ENCODE measurements at places on chromosomes 4 and X.

DNA sequence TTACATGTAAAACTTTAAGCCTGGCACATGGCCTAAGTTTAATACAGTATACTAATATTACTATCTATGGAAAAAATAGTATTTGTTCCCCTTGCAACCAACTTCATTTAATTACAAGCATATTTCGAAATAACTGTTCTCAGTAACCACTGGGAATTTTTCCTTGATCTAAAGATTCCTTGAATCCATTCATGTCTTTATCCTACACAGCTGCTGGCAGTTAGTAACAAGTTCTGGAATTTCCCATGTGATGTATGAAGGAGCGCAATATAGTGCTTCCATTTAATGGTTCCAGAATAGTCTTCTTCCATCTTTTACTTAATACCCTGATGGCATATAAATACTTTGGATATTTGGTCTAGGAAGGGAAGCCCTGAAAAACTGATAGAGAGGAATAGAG lies 136.5 kb downstream of the AASDH start:
- DNase-seq, result no peak

DNA sequence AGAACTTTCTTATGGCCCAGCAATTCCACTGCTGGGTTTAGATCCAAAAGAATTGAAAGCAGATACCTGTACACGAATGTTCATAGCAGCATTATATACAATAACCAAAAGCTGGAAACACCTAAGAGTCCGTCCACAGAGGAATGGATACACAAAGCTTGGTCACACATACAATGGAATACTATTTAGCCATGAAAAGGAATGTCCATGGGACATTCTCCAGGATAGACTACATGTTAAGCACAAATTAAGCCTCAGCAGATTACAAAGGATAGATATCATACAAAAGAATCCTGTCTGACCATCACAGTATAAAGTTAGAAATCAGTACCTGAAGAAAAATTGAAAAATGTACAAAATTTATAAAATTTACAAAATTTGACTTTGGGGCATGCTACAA lies 12.7 kb upstream of the MAEA start:
- DNase-seq, result no peak

DNA sequence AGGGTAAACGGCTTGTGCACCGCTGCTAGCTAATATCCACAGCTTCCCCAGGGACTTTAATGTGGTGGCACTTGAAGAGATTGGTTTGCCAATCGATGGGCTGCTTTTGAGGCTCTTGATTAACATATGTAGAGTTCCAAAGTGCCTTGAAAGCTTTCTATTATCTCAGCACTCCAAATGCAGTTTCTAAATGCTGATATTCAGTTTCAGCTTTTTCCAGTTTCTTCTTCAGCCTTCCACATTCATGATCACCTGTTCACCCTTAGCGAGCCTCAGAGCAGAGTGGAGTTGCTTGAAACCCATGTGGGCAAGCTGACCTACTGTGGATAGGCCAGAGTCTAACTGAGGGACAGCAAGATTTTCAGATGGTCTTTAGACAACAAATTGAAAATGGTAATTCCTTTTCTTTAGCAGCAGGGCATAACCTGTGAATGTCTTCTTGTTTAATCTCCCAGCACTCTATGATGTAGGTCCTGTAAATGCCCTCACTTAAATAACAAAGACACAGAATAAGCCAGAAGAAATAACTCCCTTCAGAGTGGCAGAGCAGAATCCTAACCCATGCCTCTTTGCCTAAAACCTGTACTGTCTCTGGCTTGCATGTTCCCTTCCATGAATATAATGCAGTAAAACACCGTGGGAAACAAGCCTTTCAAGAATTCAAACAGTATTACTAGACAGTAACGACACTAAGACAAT lies 99.8 kb downstream of the TSPAN5 start:
- no peak for DNase-seq

- DNase-seq, result no peak
Measured at GRCh38 chrX:51824061-51824460, 69.4 kb upstream of the MAGED1 start.

- DNase-seq, result no peak
Measured at GRCh38 chr4:98851806-98852205, 77.1 kb downstream of the EIF4E start.

- no peak for DNase-seq
Measured at GRCh38 chrX:148542481-148543255, 42.3 kb downstream of the AFF2 start.

DNA sequence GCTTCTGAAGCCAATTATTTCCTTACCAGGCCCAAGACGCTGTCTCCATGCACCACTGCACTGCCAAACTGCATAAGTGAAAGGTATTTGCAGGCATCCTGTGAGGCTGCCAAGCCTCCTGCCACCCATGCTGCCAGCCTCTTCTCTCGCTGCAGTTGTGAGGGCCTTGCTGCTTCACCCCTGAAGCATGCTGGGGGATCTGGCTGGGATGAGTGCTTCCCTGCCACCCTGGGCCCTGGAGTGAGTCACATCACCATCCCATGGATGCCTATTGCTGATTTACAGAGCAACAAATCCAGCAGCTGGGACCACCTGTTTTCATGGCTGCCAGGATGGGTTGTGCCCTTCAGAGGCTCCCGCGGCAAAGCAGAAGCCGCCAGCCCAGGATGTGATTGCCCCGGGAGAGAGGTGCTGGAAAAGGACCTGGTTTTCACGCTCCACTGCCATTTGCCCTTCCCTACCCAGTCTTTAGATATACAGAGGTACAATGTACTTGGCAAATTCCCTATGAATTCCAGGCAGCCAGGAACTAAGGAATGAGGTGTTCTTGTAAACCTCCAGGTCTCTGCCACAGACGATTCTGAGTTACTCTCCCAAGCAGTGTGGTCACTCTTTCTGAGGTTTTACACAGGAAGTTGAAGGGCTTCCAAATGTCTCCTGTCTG lies 41.5 kb upstream of the PTCHD1 start:
- peak; percentile 89 for DNase-seq

DNA sequence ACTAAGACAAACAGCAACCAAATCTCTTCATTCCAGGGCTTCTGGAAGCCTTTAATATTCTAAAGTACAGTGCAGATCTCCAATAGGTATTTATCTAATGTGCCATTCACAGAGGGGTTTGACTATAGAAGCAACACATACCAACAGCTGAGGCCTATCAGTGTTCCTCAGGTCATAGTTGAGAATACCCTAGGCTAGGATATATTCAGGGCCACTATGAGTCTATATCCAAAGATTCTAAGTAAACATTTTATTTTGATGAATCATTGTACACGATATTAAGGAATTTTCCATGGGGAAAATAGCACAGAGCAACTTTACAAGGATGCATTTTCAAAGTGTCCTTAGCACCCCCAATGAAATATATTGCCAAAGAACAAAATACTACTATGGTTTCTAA lies 9.7 kb downstream of the SMIM10 start:
- DNase-seq, result no peak

DNA sequence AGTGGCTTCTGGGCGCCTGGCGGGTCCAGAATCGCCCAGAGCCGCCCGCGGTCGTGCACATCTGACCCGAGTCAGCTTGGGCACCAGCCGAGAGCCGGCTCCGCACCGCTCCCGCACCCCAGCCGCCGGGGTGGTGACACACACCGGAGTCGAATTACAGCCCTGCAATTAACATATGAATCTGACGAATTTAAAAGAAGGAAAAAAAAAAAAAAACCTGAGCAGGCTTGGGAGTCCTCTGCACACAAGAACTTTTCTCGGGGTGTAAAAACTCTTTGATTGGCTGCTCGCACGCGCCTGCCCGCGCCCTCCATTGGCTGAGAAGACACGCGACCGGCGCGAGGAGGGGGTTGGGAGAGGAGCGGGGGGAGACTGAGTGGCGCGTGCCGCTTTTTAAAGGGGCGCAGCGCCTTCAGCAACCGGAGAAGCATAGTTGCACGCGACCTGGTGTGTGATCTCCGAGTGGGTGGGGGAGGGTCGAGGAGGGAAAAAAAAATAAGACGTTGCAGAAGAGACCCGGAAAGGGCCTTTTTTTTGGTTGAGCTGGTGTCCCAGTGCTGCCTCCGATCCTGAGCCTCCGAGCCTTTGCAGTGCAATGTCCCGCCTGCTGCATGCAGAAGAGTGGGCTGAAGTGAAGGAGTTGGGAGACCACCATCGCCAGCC lies at the start of gene ATOH1:
Gene ATOH1 (plus strand): TSS at position 422 of the 663 bp plus-strand sequence. CDS start 174 bp downstream, at position 596.
- peak; percentile 21 for DNase-seq

DNA sequence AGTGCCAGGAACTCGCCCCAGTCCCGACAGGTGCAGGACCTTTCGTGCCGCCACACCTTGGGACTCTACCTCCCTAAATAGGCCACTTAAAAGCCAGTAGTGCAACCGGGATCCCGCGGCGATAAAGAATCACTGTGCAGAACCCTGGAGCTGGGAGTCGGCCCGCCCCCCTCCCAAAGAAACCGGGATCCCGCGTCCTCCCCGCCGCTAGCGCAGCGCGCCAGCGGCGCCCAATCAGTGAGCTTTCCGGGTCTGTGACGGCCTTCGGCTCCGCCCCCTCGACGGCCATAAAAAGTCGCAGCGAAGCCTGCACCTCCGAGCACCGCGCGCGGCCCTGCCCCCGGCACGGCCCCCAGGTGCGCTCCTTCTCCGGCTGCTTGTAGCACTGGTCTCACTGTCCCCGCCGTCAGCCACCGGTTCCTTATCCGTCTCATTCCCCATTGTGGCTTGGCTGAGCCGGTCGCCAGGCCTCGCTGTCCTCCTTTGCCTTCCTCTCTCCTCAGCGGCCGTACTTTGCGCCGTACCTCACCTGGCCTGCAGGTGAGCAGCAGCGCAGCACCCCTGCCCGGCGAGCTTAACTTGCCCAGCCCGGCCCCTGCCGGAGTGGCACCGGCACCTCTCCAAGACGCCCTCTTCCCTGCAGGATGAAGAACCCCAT lies at the start of gene LRAT:
Gene LRAT (plus strand): TSS at position 318 of the 658 bp plus-strand sequence. CDS start 327 bp downstream, at position 645.
- DNase-seq, result peak; percentile 19

- no peak for DNase-seq
Measured at GRCh38 chr4:37705571-37705970, 19.4 kb upstream of the RELL1 start.
